NCI-H2171 treated with DMSO at 0.1 percent for 48 hours (cell line): ENCODE measurements at places on chromosomes 6 and 20.

- no peak for DNase-seq
These were observed 319.1 kb downstream of the TFAP2B start for GRCh38 chr6:51137777-51138176.

DNA sequence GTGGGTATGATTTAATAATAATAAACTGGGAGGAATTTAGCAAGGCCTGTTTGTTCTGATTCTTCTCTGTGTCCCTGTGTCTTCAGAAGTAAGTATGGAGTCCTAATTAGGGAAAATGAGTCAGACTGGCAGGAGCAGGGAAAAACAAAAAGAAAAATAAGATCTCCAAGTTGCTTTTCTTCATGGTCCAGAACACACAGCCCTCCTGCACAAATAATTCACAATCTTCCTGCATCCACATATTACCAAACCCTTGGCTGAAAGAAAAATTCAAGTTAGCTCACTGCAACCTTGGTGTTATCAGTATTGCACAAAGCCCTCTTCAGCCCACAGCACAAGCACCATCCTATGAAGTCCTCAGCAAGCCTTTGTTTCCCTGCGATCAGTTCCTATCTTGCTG is 142.0 kb upstream of the LAMA2 start:
- DNase-seq, result no peak

GRCh38 chr20:2333821-2334220 is 38.0 kb downstream of the TGM3 start:
- no peak for DNase-seq

- no peak for DNase-seq
These were observed 86.0 kb downstream of the ALDH8A1 start for GRCh38 chr6:134863763-134864510.

GRCh38 chr6:130537447-130537846 is 171.6 kb downstream of the TMEM200A start:
- no peak for DNase-seq
